ENCODE measurements at places on chromosomes 16 and 17. TPM values are rescaled to one million over a fixed set of nuclear protein-coding genes. Genes with fewer than 3 reads are reported as not detected.
A peak's percentile ranks its signal among the peaks of the same experiment; 100 is the strongest.

CDT1 gene
- total RNA-seq: 1.9 TPM

TBX6 gene
- 0.48 TPM for total RNA-seq

NAT9 gene
- total RNA-seq: 18.1 TPM

DNA sequence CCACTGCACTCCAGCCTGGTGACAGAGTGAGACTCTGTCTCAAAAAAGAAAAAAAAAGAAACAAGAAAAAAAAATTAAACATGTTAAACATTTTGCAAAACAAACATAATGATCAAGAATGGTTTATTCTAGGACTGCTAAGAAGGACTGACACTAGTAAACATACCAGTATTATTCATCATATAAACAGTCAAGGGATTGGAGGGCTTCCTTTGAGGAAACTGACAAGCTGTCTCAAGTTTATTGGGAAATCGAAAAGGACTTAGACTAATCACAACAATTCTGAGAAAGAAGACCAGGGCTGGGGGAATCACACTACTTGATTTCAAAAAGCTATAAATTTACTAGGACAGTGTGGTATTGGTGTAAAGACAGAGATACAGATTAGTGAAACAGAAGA is 75.5 kb downstream of the MYH10 start:
- no peak for DNase-seq

DNA sequence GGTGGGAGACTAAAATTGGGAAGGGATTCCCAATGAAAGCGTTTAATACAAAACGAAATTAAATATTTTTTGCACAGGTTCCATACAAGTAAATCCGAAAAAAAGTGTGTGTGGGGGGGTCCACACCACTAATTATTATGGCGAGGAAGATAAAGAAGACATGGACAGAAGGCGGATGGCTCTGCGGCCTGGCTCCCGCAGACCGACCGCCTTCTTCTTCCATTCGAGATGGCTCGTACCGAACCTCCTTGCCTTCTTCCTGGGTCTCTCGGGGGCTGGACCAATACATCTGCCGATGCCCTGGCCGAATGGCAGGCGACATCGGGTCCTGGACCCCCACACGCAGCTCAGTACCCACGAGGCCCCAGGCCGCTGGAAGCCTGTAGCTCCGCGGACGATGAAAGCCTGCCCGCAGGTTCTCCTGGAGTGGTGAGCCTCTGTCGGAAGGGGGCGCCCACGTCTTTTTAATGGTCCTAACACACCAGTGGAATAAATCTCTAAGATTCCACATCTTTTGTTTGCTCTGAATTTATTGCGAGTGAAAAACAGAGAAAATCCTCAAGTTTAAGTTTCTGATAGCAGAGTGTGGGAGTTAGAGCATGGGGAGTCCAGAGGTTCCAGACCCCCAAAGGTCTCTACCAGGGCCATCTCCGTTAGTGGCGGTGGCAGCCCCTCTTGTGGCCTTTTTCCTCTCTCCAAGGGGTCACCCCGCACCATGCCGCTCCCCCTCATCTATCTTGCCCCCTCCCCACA is 1.4 kb downstream of the PRAC2 start:
- DNase-seq: peak; percentile 88

- no peak for DNase-seq
Observed at GRCh38 chr17:36911001-36911400, 26.3 kb upstream of the LHX1 start.

GRCh38 chr17:1160591-1161390 is 19.0 kb downstream of the ABR start:
- no peak for DNase-seq

DNA sequence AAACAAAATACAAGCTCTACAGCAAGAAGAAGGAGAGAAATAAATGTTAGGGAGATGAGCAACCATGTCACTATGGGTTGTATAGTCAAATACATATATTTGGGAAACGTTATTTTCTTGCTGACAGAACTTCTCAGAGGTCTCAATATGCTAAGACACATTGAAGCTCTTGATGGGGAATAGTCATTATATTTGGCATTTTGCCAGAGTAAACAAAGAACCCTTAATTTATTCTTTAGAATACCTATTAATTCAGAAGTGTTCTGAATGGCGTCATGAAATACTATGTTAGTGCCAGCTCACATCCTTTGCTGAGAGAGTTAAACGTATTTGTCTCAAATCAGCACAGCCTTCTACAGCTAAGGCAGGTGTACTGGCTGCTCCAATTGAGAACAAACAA is 458.9 kb downstream of the CDH13 start:
- no peak for DNase-seq

GRCh38 chr16:54284319-54284930 is 2.2 kb downstream of the IRX3 start:
- DNase-seq: no peak

- DNase-seq: no peak
Observed at GRCh38 chr16:53089434-53090285, 34.9 kb downstream of the CHD9 start.

DNA sequence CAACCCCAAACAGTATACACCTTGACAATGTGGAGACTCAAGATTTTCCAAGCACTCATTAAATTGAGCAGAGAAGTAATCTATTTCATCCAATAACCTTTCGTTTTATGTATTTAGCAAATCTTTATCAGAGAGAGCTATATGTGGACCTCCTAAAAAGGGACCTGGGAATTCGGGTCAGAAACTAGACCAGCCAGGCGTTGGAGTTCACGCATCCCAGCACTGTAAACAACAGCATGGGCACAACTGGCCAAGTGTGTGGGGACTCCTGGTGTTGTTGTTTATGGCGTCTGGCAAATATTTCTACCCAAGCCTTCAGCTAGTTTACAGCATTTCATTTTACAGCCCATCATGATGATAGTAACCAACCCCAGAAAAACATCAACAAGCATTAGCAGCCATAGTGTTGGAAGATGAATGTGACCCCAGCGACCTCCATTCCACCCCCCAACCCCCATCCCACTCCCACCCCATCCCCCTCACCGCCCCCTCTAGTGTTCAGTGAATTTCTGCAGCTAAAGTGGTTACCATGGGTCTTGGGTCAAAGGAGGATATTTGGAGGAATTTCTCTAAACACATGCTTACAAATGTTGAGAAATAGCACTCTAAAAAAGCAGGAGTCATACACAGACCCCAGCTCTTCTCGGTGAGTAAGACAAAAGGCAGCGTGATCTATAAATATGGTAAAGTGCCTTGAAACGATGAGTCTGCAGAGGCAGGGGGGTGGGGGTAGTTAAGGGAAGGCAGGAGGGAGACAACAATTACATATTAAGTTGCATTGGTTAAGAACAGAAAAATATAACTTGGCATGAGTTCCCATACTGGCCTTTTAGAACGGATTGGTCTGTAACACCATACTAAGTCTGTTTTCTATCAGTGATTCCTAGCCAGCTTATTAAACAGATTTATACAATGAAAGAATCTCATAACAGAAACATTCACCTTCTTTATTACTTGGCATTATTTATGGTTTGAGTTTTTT is 91.4 kb upstream of the TBX2 start:
- DNase-seq: peak; percentile 94

DNA sequence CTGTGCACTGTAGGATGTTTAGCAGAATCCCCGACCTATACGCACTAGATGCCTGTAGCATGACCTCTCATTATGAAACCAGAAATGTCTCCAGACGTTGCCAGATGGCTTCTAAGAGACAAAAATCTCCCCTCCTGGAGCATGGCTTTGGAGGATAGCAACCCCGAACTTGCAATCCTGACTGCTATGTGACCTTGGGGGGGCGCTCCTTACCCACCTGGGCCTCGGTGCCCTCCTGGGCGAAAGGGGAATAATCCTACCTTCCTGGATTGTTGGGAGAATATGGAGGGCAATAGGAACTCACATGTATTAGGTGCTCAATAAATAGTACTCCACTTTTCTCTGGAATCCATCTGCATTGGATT is 8.1 kb downstream of the MRM1 start:
- no peak for DNase-seq

GRCh38 chr16:68367030-68367429 is 56.2 kb downstream of the PRMT7 start:
- no peak for DNase-seq

DNA sequence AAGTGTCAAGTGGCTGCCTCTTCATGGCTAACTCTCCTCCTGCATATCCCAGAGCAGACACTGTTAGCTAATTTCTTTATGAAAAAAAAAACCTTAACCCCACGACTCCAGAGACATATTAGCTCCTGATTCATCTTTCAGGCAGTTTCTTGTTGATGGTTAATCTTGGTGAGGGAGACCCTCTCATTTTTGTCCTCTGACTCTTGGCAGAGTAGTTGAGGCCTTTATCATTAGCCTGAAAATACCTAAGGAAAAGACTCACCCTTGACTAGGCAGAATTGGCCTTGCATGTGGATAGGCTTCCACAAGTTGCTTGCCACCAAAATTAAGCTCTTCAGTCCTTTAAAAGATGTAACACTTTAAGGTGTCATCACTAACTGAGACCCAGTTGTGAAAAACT is 4.0 kb downstream of the CRYBA1 start:
- no peak for DNase-seq

DNA sequence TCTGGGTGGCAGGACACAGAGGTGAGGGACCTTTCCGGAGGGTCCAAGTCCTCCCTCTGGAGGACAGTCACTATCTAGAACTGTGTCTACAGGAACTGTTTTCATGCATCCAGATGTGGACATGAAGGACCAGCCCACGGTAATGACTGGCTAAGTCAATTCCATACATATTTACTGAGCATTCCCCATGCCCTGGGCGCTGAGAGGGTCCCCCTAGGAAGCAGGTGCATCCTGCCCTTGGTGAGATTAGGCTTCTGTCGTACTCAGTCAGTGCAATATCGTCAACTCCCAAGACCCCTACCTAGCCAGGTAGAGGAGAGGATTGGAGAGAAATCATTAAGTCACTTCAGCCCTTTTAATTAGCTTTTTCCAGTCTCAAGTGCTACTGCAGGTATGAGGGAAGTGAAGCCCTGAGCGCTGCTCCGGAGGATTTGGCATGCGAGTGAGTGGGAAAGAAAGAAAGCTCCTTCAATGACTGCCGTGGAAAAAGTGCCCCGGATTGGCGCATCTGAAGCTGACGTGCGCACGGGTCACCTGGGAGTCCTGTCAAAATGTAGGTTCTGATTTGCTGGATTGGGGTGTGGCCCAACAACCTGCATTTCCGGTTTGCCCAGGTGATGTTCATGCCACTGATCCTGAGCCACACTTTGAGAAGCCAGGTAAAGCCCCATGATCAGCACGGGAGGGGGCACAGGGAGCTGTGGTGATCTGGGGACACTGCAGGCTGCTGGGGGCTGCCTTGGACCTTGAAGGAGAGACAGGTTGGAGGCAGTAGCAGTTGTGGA is 367.4 kb upstream of the TNRC6C start:
- no peak for DNase-seq

GRCh38 chr17:57486882-57487301 is 230.6 kb downstream of the MSI2 start:
- DNase-seq: no peak
